Jurkat, Clone E6-1 (cell line): ENCODE measurements at places on chromosomes 12 and 14.
A peak's percentile ranks its signal among the peaks of the same experiment; 100 is the strongest.

- DNase-seq = no peak
These were observed 43.6 kb upstream of the NAA30 start for GRCh38 chr14:57346741-57347140.

DNA sequence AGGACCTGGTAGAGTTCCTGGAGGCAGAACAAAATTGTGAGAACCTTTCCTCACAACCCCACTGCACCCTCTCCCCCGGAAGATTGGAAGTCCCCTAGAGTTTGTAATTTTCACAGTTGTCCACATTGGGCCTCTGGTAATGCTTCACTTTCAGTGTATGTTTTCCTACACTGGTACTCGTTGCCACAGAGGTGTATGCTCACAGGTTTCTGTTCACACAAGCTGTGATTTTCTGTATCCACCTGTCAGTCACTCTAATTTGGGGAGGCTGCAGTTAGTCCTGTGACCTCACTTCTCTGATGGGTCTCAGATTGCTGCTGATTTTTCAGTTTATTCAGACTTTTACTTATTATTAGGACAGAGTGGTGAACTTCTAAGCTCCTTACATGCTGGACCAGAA, 66.4 kb upstream of the BMP4 start:
- no peak for DNase-seq

GRCh38 chr12:50285253-50285652, 1.9 kb upstream of the LIMA1 start:
- DNase-seq = no peak

GRCh38 chr14:90828642-90829487, 12.6 kb upstream of the TTC7B start:
- no peak for DNase-seq

DNA sequence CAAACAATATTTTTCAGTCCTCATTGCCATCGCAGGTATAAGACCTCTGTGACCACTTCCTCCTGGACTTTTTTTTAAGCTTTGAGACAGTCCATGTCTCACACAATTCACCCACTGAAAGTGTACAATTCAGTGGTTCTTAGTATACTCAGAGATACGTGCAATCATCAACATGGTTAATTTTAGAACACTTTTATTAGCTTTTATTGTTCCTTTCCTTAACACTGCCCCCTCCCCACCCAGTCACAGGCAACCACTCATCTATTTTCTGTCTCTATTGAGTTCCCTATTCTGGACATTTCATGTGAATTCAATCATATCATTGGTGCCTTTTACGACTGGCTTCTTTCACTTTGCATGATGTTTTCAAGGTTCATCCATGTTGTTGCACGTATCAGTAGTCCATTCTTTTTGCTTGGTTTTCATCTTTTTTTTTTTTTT, 16.2 kb downstream of the NCKAP5L start:
- DNase-seq = no peak

DNA sequence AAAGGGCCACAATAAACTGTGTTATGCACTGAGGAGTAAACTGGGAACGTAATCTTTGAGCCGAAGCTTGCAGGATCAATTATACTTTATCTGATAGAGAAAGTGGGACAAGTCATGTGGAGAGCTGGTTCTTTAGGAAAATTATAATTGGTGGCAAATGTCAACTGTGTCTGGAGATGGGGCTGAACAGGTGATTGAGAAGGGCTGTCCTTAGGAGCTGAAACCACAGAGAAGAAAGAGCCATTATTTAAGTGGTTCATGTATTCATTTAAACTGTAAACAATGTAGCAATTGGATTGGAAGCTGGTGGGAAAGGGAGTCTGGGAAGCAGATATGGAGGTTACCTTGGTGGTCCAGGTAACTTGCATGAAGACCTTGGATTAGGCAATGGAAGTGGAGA, 193.1 kb downstream of the NPAS3 start:
- no peak for DNase-seq

DNA sequence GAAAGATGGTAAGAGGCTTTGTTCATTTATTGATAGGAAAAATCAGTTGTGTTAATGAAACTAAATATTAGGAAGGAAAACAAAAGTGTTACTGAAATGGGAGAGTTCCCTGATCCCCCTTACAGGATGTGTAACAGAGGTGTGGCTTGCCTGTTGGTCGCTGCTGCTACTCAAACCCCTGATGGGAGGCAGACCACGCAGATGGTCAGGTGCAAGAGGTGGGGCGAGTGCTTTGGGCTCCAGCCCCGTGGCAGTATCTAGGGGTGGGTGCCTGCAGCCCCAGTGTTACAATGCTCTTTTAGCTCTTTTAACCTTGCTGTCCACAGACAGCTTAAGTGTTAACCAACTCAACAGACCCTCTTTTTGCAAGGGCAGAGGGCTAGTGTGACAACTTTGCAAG, 319.6 kb upstream of the DCN start:
- no peak for DNase-seq

- no peak for DNase-seq
These were observed 497.7 kb upstream of the RPL10L start for GRCh38 chr14:47149326-47149725.

GRCh38 chr12:1656902-1657301, 27.9 kb downstream of the WNT5B start:
- DNase-seq = no peak

- DNase-seq = no peak
These were observed 44.1 kb downstream of the NIN start for GRCh38 chr14:50786751-50787464.

GRCh38 chr14:67666750-67667449, 7.5 kb downstream of the VTI1B start:
- peak; percentile 59 for DNase-seq

DNA sequence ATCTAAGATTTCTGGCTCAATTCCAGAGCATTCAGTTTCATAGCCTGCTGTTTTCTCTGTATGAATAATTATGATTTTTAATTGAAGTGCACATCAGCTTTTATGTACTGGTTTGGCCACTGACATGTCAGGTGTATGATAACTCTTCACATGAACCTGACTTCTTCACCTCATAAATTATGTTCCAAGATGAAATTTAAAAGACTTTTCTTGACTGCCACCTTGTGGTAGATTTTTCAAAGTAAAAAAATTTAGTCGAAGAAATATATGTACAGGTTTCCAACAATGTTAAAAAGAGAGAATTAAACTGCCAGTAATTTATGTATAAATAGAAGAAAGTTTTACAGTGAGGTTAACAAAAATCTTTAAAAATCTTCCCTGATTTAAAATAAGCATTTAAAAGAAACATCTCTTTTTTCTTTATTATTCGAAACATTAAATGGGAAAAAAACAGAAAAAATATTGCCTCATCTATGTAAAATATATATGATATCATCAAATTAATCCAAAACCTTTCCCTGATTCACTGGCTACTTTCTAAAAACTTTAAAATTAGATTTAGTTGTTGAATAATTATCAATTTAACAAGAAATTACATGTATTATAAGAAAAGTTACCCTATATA, 124.9 kb upstream of the ATXN7L3B start:
- DNase-seq = peak; percentile 10

DNA sequence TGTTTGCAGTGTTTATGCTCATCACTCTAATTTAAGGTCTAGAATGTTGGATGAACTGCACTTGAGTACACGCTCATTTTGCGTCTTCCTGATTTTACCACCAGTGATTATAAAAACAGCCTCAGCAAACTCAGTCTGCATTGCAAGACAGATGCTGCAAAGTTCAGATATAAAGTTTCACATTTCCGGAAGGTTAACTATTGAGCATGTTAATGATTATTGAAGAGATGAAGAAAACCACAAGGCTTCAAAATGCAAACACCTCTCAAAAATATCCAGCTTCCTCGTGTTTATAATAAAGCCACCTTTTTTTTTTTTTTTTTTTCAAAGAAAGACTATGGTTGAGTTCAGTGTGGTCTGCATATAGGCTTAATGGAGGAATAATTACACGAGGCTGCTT, 92.1 kb upstream of the BMP4 start:
- no peak for DNase-seq

DNA sequence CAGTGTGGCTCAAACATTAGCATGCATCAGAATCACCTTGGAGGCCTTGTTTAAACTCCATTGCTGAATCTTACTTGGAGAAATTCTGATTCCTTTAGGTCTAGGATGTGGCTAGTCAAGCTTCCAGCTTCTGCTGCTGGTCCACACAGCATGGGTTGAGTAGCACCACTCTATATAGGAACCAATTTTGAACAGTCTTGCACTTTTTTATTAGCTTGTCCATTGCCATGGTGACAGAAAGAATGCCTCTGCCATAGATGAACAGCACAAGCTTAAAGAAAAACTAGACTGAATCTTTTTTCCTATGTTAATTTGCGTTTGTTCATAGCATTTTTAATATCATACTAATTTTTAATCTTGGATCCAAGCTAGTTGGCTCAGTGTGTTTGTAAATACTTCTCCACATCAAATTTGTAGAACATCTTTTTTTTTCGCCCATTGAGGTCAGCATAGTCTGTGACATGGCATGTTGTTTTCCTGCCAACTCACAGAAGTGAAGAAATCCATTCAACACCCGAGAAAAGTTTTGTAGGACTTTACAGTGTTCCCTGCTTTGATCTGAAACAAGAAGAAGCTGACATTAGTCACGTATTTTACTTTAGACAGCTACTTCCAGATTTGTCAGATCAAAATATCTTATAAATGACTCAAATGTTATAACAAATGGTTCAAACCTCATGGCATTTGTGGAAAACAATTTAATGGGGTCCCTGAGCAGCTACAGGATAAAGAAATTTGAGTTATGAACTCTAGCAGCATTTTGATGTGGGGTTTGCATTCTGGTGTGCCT, 438.8 kb downstream of the EGLN3 start:
- DNase-seq = no peak

DNA sequence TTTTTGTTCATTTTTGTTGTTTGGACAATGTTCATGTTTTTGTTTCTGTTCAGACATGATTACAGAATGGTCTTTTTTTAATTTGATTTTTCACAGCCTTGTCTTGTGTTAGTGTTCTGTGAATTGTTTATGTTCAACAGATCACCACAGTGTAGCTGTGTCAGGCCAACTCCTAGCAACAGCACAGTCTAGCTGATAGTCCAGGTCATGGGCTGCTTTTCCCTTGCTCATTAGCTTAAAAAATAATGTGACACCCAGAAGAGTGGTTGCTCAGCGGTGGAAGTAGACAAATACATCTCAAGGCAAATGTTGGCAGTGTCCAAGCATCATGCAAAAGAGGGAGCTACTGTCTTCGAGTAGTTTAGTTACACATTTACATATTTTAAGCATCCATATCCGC, 22.4 kb downstream of the WBP11 start:
- no peak for DNase-seq

DNA sequence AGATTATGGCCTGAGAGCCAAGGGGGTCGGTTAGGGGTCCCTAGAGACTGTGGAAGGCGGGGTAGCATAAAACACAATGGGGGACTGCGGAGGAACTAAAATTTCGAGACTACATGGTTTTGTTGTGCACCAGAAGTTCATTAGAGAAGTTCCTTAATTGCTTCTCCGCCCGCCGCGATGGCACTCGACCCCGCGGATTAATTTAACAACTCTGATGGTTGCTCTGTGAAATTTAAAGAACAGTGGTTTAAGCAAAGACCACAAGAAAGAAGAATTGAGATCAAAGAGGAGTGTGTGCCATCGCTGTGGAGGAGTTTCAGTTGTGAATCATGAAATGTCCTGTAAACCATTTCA, 1.4 kb upstream of the CCDC88C start:
- DNase-seq = peak; percentile 91

- DNase-seq = no peak
These were observed 37.6 kb downstream of the WNK1 start for GRCh38 chr12:789852-790563.

GRCh38 chr12:80157645-80158044, 58.3 kb downstream of the OTOGL start:
- no peak for DNase-seq

DNA sequence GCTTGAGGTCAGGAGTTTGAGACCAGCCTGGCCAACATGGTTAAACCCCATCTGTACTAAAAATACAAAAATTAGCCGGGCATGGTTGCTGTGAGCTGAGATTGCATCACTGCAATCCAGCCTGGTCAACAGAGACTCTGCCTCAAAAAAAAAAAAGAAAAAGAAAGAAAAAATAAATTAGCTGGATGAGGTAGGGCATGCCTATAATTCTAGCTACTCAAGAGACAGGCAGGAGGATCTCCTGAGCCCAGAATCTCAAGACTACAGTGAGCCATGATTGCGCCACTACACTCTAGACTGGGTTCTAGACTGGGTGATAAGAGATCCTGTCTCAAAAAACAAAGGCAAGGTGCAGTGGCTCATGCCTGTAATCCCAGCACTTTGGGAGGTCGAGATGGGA, 16.9 kb downstream of the PPP4R3A start:
- DNase-seq = no peak
